ENCODE measurements at places on chromosomes 16 and 17.

- no peak for DNase-seq
These were observed 422.4 kb downstream of the NPIPA8 start for GRCh38 chr16:17914168-17914567.

DNA sequence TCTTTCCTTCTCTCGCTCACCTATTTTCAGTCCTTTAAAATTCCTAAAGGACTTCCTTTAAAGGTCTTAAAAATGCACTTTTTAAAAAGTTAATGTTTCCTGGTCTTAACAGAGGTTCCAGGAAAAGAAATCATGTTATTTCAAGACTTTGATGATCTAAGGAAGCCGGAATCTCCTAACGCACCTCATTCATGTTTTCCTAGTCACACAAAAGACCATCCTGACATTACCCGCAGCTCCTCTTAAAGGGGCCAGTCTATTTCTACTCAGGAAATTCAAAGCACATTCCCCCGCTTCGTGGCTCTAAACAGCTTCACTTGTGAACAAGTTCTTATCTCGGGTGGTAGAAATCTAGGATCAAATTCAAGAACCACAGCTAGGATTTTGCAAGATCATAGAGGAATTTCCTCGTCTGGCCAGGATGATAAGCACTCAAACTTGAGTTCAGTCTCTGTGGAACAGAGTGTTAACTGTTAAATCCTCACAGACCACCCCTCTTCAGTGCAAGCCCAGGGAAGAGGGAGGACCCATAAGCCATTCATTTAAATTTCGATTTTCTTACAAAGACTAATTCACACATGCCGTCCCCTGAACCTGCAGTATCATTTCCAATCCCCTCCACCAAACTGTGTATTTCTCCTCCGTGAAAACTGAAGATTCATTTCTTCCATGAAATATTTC, 137.1 kb upstream of the AXIN2 start:
- DNase-seq: no peak

DNA sequence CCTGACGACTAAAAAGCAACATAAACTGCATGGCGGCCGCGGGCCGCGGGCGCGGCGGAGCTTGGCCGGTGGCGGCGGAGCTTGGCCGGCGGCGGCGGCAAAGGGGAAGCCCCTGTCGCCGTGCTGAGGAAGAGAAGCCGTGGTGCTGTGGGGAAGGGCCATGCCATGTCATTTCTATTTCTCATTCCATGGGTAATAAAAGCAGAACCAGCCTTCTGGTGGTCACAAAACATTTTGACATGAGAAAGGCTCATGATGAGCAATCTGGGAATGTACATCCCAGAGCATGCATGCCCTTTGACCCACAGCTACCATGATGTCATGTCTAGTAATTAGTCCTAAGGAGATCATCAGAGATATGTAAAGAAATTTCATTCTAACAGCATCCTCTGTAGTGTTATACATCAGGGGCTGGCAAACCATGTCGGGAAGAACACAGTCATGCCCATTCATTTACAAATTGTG, 23.9 kb upstream of the HEATR6 start:
- peak; percentile 26 for DNase-seq

DNA sequence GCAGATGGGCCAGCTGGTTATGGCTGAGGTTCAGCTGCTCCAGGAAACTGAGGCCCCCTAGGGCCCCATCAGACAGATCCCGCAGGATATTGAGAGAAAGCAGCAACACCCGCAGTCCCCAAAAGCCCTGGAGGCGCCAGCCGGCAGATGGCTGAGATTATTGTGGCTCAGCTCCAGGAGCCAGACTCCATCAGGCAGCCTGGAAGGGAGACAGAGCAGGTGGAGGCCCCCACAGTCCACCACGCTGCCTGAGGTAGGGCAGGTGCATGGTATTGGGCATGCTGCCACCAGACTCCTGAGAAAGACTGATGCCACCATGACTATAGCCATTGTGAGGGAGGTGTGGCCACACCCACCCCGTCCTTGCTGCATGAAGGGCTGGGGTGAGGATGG, 9.5 kb upstream of the TMEM101 start:
- no peak for DNase-seq

DNA sequence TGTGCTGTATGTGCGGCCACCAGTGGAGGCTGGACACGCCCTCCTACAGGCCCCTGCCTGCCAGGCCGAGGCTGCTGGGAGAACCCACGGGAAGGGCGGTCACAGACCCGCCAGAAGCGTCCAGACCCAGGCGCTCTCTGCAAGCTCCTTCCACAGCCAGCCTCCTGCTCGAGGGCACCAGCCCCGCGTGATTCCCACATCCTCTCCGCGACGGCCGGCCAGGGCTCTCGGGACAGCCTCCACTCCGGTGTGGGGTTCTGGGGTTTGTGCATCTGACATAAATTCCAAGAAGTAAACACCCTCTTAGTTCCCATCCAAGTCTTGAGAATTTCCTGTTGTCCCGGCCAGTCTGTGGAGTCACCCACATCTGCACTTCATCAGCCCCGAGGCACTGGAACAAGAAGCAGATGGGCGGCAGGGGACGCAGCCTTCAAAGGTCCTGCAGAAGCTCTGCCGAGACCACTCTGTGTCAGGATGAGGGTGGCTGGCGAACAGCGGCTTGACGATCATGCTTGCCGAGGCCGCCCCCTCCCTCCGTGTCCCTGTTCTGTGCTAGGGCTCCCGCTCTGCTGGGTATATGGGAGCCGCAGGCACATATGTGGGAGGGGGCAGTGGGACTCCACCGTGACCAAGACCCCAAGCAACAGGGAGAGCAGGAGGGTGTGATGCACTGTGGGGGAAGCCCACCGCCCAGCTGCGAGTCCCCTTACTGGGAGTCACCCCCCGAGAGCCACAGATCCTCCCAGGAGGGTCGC, 2.4 kb upstream of the TMEM204 start:
- DNase-seq: no peak

DNA sequence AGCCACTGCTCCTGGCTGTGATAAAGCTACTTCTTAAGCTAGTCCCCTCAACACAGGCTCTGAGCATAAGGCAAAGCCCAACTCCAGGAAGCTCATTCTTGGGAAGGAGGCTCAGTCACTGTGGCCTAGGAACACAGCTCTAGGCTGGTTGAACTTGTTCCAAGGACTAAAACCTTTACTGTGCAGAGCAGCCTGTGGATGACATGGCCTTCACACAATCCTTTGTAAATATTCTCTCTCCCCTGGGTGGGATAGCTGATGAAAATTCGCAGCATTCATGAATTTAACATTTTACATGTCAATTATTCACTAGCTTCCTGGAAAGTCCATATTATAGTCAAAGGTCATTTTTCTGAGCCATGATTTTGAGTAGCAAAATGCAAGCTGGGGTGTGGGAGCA, 28.9 kb downstream of the BEAN1 start:
- DNase-seq: no peak

GRCh38 chr17:3636908-3637373, 381 bp downstream of the CTNS start:
- no peak for DNase-seq

- DNase-seq: no peak
These were observed 39.2 kb downstream of the MPRIP start for GRCh38 chr17:17081304-17081940.

GRCh38 chr16:50884066-50884860, 142.4 kb downstream of the CYLD start:
- no peak for DNase-seq

- DNase-seq: no peak
These were observed 43.4 kb upstream of the RASD1 start for GRCh38 chr17:17539591-17539990.

- no peak for DNase-seq
These were observed 32.7 kb downstream of the WSB1 start for GRCh38 chr17:27326585-27326984.

GRCh38 chr16:81107511-81107910, 11.3 kb upstream of the GCSH start:
- DNase-seq: no peak

- no peak for DNase-seq
These were observed 193.2 kb downstream of the RAB11FIP4 start for GRCh38 chr17:31584438-31585279.

- no peak for DNase-seq
These were observed 13.2 kb upstream of the NAGLU start for GRCh38 chr17:42522798-42523278.

- peak; percentile 26 for DNase-seq
These were observed 13.7 kb downstream of the N4BP1 start for GRCh38 chr16:48596326-48596725.

- no peak for DNase-seq
These were observed 831 bp downstream of the CA7 start for GRCh38 chr16:66845080-66845410.

DNA sequence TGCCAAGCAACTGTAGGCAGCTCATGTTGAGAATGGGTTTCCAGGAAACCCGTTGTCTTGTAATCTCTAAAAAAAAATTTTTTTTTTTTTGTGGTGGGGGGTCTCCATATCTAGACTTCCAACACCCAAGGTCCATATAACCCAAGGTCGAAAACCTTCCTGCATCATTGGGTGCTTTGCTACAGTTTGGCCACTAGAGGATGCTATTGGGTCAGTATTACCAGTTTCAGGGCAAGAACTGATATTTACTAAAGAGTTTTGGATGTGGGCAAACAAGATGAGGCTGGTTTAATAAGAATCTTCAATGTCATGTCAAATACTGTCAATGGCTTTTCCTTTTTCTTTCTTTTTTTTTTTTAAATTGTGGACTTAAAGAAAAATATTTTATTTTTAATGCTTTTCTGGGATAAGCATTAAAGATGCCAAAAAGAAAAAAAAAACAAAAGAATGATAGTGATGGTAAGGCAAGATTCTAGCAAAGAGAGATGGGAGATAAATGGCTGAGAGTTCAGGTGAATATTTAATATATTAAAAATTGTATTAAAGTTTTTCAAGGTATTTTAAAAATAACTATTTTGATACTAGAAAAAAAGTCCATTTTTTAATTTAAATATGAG, 62.2 kb downstream of the DHRS7C start:
- no peak for DNase-seq

DNA sequence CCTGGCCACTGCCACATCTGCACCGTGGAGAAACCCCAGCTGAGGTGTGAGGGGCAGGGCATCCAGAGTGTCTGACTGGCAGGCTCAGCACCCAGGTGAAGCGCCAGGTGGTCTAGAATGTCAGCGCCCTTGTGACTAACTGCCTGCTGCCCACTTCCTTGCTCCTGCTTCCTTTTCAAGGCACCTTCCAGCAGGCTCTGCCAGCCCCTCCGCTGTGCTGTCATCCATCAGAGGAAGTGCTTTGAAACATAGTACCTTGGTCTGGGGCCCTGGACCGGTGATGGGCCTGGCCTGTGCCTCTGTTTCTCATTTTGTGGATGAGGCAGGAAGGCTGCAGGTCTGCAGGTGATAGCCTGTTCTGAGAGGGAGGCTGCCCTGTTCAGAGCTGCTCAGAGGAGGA, 5.5 kb downstream of the SPNS2 start:
- DNase-seq: no peak

DNA sequence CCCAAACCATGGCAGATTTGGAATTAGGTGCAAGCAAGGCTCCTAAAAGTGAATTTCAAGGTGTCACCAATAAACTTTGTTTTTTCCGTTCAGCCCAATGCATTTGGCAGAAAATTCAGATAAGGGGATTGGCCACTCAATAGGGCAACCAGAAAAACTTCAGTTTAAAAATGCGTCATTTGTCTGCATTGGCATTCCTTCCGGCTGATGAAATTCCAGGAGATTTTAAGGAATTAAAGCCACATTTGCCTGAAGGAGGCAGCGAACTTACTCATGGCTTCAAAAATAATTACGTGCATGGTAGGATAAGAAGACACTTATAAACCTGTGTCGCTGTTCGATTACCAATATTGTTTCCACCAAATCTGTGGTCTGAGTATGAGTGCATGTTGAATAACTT, 151.9 kb downstream of the SALL1 start:
- no peak for DNase-seq

DNA sequence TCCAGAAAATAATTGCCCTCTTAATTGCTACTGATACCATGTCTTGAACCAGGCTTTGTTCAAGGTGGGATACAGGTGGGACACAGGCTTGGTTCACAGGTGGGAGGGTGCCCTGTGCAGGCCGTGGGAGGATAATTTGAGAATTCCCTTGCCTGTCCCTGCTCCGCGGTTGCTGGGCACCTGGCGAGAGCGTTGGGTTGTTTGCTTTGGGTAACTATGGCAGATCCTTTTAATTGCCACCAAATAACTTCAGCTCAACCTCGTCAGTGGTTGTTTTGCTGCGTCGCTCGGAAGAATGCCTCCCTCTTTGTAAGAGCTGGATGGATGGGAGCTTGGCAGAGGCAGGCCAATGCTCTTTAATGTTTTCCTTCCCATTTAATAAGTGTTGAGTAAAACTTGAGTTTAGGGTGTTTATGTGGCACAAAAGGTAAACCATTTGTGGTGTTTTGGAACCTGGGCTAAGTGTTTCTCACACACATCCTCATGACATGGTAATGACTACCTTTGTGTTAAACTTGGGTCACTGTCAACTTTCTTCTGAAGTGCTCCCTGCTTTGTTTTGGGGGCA, 202.5 kb downstream of the MSI2 start:
- DNase-seq: no peak

- DNase-seq: no peak
These were observed 14.0 kb upstream of the OR1E2 start for GRCh38 chr17:3447625-3448024.

- peak; percentile 63 for DNase-seq
These were observed 22.7 kb downstream of the LCMT1 start for GRCh38 chr16:25134166-25134700.

GRCh38 chr16:12794486-12795387, 8.9 kb downstream of the CPPED1 start:
- no peak for DNase-seq

- DNase-seq: no peak
These were observed 130.7 kb upstream of the NLRP1 start for GRCh38 chr17:5714993-5715392.
